ENCODE measurements at places on chromosomes 6 and 20.

DNA sequence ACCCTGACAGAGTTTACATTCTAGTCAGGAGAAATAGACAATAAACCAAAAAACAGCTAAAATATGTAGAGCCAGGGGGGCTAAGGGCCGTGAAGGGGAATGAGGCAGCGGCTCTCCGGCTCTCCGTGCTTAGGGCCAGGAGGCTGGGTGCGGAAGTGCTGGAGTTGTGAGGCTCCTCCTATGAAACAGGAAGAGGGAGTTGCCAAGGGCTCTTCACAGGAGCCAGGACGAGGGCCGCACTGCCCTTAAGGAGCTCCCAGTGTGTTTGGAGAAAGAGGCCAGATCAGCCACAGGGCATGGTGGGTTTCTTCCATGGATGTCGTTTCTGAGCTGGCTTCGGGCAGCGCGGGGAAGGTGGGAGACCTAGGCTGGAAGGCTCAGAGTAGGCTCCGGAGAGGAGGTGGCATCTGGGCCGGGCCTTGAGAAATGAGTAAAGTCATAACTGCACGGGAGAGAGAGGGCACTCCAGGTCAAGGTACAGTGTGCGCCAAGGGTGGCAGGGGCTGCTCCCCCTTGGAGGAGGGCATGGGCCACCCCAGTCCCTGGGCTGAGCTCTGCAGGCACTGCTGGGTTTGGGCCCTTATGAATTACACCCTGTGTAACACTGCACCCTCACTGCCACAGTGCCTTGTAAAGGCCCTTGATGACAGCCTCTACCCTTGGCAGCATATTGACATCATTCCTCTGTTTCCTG lies 20.8 kb upstream of the MLN start:
- DNase-seq: no peak

GRCh38 chr6:5942591-5942990 lies 64.1 kb downstream of the NRN1 start:
- no peak for DNase-seq

DNA sequence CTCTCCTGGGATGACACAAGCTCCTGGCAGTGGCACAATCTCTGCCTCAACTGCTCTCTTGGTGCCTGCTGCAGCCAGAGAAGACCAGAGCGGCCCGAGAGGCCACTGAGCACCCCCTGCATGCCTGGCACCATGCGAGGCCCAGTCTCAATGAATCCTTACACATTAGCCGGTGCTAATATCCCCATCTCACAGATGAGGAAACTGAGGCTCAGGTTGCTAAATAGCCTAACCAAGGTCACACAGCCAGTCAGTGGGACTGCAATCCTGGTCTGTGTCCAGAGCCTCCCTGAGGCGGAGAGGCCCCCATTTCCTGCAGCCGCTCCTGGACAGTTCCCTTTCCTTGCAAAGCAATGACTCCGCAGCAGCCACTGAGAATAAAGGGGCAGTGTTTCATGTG lies 81.2 kb downstream of the GRM4 start:
- DNase-seq: no peak

- no peak for DNase-seq
These were observed 100.6 kb downstream of the CRYBG1 start for GRCh38 chr6:106461084-106461483.

DNA sequence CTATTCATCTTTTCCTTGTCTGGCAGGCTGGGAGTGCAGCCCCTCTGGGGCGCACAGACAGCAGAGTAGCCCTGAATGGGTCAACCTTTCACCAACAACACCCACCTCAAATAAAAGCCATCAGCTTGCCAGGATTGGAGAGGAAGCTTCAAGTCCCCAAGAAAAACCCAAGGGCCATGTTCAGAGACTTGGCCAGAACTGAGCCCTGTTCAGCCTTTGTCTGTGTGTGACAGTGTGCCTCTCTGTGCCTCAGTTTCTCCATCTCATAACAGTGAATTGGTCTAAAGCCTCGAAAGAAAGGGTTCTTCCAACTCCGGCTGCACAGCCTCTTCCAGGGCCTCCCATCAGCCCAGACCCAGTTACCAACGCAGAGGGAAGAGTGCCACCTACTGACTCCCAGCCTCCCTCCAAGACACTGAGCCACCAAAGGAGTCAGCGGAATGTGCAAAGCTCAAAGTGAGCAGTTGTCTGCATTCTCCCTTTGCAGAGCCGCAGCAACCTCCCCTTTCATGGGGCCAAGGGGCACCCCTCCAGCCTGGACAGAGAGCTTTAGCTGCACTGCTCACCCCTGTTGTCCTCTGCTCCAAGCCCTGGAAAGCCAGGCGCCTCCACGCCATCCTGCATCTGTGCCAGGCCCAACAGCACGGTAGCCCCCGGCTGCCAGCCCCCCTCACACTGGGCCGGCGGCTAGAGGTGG lies 82.7 kb upstream of the TOP1 start:
- DNase-seq: peak; percentile 21

- no peak for DNase-seq
These were observed 1.5 kb downstream of the BAK1 start for GRCh38 chr6:33578588-33579011.

DNA sequence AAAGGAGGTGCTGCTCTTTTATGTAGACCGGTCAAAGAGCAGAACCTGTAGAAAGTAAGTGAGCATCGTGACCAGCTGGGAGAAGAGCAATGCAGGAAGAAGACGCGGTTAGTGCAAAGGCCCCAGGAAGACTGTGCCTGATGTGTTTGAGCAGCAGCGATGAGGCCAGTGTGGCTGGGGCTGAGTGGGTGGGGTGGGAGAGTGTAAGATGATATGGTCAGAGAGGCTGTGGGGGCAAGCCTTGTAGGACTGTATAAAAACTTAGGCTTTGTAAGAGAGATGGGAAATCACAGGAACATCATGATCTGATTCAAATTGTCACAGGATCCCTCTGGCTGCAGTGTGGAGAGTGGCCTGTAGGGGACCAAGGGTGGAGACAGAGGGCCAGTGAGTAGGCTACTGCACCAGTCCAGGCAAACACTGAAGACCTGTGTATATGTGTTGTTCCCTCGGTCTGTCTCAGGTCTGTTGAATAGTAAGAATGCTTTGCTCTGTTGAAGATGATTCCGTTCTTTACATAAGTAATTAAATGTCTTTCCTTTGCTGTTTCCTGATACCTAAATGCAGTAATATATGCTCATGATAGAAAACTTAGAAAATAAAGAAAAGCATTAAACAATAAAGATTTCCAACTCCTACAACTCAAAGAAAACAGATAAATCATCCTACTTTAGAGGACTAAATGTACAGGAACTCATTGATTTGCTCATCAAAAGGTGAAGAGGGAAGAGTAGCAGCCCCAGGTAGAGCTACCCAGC lies 23.6 kb upstream of the WFDC2 start:
- peak; percentile 21 for DNase-seq

- peak; percentile 23 for DNase-seq
These were observed 78.8 kb upstream of the RALY start for GRCh38 chr20:33914919-33915318.

DNA sequence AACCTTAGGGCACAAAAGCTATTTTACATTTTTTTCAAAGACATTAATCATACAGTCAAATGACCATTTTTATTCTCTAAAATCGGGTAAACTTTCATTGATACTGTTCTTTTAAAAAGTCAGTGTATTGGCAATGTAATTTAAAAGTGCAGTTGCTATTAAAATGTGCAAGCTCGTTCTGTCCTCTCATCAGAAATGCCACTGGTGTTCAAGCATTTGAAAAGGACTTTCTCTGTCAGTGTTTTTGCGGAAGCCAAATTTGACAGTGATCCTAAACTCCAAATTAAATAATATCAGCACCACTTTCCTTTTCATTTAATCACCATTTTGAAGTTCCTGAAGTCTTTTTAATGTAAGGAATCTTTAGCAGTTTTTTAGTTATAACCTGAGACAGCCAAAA lies 69.6 kb downstream of the AFG1L start:
- DNase-seq: no peak

- DNase-seq: no peak
These were observed 127.0 kb downstream of the MAFB start for GRCh38 chr20:40562031-40562430.

GRCh38 chr6:46012834-46013233 lies 2.8 kb downstream of the CLIC5 start:
- no peak for DNase-seq

GRCh38 chr6:15017803-15018202 lies 228.1 kb upstream of the JARID2 start:
- no peak for DNase-seq

DNA sequence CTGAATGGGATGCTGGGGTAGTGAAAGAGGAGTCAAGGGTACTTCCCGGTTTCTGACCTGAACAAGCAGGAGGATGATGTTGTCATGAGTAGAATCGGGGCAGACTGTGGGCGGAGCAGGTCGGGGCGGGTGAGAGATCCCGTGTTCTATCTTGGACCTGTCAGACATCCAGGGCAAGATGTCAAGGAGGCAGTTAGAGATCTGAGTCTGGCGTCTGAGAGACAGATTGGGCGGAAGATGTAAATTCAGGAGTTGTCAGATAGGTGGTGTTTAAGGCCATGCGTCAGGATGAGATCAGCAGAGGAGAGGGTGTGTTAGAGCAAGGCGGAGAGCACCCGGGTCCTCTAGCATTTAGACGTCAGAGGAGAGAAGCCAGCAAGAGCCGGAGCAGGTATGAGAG lies 115.5 kb downstream of the DLGAP4 start:
- DNase-seq: no peak

GRCh38 chr6:121510568-121511177 lies 75.2 kb downstream of the GJA1 start:
- DNase-seq: no peak

- no peak for DNase-seq
These were observed 39.8 kb upstream of the SMIM29 start for GRCh38 chr6:34288581-34288980.

DNA sequence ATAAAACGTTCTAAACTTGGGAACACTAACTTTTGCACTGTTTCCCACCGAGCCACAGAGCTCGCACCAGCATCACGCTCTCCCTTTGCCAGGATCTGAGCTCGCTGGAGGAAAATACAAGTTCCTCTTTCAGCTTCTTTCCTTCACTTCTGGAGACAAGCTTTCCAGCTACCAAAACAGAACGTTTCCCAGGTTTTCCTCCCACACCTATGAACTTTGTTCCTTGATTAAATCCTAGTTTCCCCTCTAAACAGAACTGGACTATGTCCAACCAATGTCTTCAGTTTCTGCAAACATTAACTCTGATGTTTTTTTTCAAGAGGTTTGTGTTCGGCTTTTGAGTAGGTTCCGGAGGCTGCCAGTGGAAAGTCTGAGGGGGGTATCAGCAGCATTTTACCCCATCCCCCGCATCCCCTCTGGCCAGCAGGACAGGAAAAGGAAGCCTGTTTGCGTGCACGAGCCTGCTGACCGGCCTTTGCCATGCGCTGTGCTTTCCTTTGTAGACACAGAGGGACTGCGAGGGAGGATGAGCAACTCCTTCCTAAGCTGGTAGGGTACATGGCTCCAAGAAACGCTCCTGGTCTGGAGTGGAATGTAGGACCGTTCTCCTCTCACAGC lies 135.5 kb downstream of the LY86 start:
- DNase-seq: no peak

DNA sequence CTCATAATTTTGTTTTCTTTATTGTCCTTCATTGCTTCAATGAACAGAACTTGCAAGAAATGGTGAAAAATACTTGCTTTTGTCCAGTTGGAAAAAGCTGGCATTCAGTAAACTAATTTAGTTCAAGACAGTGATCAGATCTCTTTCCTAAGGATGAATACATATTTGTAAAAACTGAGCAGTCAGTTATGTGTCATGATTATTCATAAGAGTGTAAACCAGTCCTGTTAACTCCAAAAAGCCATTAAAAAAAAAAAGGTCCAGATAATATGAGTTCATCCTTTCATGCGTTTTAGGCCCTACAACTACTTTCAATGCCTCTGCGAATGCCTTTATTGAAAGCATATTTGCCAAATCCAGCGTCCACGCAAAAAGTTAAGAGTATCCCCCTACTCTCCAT lies 609 bp downstream of the PGM3 start:
- DNase-seq: no peak

- DNase-seq: no peak
These were observed 16.3 kb downstream of the TFAP2B start for GRCh38 chr6:50834929-50835410.

- DNase-seq: no peak
These were observed 21.2 kb downstream of the C6orf132 start for GRCh38 chr6:42120895-42121865.

GRCh38 chr6:36297511-36297910 lies 27.7 kb downstream of the PNPLA1 start:
- DNase-seq: no peak

DNA sequence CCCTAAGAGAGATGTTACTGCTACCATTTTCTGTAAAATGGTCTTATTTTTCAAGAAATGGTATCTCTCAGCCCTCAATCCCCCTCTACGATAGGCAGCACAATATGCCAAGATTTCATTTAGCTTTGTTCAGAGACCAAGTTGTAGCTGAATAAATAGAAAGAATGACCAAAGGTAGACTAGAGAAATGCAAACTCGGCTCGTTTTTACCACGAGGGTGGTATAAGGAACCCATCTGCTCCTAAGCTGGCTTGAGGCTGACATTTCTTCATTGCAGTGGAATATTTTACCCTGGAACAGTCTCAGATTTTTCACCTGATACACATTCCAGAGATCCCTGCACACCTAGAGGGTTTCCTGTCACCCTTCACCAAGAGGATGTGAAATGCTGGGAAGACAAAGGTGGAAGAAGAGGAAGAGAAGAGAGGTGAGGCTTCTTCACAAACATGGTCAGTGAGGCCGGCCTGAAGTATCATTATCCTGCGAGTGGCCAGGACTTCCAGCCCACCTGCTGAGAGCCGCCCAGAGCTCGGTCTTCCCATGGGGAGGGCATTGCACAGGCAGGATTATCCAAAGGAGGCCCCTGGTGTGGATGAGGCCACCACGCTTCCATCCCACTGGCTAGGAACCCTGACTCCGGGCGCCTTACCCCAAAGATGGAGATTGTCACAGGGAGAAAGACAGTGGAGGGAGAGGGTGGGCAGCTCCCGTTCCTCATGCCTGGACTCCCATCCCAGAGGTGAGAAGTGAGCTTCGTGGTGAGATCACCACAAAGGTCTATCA lies 57.1 kb upstream of the AFDN start:
- no peak for DNase-seq

- DNase-seq: no peak
These were observed 800 bp upstream of the GRIK2 start for GRCh38 chr6:101392586-101393230.

- no peak for DNase-seq
These were observed 504 bp downstream of the B4GALT5 start for GRCh38 chr20:49712996-49713752.

GRCh38 chr6:81978230-81978629 lies 225.7 kb upstream of the TENT5A start:
- DNase-seq: no peak

DNA sequence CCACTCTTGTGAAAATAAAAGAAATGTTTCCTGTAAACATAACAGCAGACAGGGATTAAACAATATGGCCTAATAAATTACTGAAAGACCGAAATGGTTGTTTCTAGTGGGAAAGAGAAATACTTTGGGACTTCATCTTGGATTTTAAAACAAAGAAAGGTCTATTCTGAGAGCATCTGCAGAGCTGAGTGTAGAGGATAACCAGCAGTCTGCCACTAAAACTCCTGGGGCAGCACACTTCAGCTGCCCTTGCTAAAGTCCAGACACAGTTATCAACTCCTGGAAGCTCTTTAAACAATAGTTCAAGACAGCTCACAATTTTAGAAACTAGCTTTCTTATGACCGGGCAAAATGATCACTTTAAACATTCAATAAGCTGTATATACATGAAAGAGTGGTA lies 38.6 kb downstream of the AKIRIN2 start:
- no peak for DNase-seq

Measured in HFFc6 (cell line).